Stimulated activated effector memory CD8-positive, alpha-beta T cell treated with anti-CD3 and anti-CD28 coated beads, Interleukin-12 subunit alpha, Interleukin-12 subunit beta, amount 100 ng/mL, for 72 hours (primary cell): ENCODE measurements at places on chromosomes 7 and 10.

- no peak for DNase-seq
These were observed 24.8 kb upstream of the SFMBT2 start for GRCh38 chr10:7435674-7436073.

GRCh38 chr7:136549756-136550155 lies 318.7 kb upstream of the CHRM2 start:
- DNase-seq = no peak

- DNase-seq = no peak
These were observed 24.2 kb downstream of the TRIL start for GRCh38 chr7:28933846-28934320.

GRCh38 chr10:104614245-104614831 lies 26.8 kb upstream of the SORCS3 start:
- DNase-seq = peak; percentile 66

- no peak for DNase-seq
These were observed 25.4 kb upstream of the MRC1 start for GRCh38 chr10:17783751-17784150.

- DNase-seq = no peak
These were observed 32.0 kb downstream of the FRA10AC1 start for GRCh38 chr10:93670372-93670771.

- DNase-seq = no peak
These were observed 47.6 kb upstream of the TMEM72 start for GRCh38 chr10:44863344-44864047.

DNA sequence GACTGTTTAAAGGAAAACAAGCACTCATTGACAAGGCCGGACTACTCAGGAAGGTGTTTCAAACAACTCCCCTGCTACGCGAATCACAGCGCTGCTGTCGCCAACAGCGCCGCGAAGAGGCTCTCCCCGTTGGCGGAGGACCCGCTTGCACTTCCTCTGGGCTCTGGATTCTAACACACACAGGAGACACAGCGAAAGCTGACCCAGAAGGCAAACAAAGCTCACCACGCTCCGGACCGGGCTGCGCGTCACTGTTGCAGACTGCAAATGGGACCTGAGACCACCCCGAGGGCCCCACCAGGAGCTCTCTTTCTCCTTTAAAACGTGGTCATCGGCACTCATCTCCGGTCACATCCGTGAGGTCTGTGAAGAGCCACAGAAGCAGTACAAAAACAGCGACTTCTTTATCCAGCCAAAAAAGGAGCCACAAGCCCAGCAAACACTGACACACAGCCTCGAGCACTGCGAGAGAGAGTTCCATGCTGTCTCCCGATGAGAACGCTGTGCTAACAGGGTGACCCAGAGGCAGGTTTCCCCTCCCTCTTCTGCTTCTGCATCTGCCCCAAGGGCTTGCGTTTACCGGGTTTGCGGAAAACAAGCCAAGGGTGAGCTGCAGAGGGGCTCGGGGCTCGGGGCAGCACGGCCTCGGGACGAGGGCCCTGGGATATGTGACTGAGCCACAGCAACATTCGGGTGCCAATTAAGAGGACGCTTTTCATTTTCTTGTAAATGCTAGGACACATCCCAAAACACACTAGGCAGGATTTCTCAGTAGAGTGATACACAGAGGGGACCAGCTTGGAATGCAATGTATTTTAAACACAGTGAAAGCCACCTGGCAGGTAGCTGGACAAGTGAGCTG lies 41.3 kb downstream of the AMZ1 start:
- DNase-seq = no peak

DNA sequence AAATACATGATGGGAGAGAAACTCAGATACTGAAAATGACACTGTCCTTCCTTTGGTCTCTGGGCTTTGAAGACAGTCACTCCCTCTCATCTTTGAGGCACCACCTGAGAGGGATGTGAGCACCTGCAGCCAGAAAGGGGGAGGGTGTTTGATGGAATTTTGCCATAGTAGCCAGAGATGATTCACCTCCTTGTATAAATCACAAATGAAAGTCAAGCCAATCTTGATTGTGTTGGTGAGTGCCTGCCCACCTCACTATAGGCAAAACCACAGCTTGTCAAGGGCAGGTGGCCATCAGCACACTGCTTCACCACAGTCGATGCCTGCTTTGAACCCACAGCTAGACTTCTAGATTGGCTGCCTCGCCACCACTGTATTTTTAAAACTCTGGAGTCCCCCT lies 48.2 kb downstream of the PON1 start:
- DNase-seq = no peak

- DNase-seq = peak; percentile 53
These were observed 69.3 kb downstream of the AP3M1 start for GRCh38 chr10:74081192-74081803.

DNA sequence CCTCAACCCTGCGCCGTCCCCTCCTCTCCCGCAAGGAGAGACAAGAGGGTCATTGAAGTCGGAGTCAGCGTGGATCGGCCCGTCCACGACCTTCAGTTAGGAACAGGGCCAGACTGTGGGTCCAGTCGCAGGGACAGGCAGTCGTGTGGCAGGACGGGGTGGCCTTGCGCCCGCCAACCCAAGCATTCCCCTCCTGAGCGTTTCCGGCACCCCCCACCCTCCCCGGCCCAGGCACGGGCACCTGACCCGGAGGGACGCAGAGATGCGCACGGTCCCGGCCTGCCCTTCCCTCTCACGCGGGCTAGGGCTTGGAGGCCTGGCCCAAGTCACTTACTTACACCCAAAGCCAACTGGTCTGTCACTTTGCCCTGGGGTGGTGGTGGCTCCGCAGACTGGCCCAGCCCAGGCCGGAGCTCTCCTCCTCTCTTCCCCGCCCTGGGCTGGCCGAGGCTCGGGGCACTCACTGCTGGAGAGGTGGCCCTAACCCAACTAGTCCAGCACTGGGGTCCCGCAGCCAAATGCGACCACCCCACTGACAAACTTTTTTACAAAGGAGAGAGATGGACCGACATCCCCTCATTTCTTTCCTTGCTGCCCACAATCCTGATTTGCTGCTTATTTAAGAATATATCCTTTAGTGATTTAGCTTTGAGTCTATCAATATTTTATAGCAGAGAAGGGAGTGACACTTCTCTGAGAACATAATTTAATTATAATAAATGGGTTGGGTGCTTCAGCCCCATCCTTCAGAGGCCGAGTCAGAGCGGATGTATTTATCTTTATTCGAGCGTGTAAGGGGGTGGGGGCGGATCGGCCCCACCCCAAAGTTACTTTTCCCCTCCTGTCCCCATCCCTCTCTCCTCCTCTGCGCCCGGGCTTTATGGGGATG lies 1.2 kb upstream of the UNCX start:
- DNase-seq = no peak

DNA sequence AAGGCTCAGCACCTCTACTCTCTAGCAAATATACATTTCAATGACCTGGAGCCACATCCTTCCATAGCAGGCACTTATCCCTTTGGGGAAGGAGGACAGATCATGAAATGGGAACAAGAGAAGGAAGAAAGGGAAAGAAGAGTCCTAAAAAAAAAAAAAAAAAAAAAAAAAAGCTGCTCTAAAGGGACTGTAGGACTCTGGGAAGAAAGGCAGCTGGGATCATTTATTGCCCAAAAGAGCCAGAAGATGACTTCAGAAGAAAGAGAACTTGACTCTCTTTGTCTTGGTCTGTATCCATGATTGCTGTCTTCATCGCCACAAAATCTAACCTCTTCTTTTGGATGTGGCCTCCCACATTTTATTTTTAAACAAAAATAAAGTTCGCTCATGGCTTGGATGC lies 203.6 kb upstream of the CELF2 start:
- DNase-seq = no peak

DNA sequence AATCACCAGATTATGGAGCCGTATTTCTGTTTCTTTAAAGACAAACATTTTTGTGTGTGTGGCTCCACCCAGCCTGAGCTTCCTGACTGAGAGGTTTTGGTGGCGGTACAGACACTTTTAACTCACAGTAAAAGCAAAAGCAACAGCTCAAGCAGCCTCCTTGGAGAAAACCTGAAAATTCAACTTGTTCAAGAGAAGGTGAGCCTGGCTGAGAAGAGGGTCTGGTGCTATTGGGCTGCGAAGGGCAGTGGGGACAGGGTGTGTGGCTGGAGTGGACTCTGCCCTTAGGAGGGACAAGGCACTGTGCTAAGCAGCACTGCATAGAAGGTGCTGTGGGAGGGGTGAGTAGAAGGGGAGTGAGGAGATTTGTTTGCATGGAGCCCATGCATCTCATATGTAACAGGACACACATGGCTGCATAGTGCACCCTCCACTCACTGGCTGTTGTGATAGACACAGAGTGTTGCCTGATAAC lies at the start of gene GIMAP7:
GIMAP7 (plus strand) TSS at position 125 of the 475 bp plus-strand sequence. CDS start 5,103 bp downstream, outside the sequence.
- DNase-seq = peak; percentile 79

GRCh38 chr10:59093461-59093860 lies 83.0 kb upstream of the PHYHIPL start:
- DNase-seq = no peak

- DNase-seq = no peak
These were observed 152.3 kb downstream of the SDK1 start for GRCh38 chr7:3453398-3453797.

DNA sequence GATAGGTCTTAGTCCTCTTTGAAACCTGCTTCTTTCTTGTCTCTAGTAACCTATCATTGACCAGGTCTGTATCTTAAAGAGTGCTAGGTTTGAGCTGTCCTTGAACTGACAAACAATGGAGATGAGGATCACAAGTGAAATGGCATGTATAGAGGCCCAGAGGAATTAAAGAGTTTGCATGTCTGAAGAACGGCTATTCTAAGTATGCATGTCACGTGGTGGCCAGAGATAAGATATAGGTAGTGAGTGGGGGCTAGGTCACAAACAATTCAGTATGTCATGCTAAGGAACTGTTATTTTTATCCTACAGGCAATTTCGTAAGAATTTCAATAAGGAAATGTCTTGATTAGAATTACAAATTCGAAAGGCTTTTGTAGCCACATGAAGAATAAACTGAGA lies 95.3 kb downstream of the SUGCT start:
- DNase-seq = no peak

GRCh38 chr7:70298780-70299471 lies 700.7 kb downstream of the AUTS2 start:
- DNase-seq = no peak

DNA sequence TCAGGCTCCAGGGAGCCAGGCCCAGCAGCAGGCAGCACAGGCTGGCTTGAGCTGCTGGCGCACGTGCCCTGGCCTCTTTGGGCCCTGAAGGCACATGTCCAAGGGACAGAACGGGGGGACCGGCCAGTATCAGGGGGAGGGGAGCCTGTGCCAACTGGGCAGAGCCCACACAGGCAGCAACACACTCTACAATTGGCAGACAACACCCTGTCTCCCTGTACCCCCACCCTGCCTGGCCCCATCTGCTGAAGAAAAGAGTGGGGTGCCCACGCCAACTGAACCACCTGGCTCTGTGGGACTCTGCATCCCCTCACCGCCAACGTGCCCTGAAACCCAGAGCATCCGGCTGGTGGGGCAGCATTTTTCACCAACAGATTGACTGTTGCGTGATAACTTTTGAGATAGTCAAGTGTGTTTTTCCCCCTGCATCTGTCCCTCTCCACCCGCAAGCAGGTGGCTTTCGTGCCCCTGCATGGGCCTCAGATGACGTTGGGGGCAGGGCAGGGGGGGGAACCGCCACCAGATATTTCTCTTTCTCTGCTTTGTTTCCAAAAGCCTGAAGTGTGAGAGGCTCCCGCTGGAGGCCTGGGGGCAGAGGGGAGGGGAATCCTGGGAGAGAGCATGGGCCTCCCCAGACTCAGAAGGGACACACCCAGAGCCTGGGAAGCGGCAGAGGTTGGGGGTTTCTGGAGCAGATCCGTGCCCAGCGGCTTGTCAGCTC lies 21.8 kb downstream of the SLIT1 start:
- no peak for DNase-seq

DNA sequence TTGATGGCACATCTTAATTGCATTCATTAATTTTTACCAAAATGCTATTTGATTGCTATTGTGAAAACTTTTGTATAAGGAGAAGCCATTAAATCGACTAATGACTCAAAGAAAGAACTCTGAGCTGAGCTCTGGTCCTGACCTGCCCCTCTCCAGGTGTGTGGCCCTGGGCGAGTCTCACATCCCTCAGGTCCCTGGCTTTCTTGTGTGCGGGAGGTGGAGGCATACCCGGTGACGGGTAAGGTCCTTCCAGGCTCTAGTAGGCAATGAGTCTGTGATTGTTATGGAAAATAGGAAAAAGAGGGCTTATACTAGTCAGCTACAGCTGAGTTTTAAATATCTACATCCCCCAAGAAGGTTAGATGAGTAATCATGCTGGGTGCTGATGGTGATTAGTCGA lies 248.1 kb downstream of the GATA3 start:
- no peak for DNase-seq

- no peak for DNase-seq
These were observed 284.6 kb downstream of the KLF6 start for GRCh38 chr10:3500408-3500856.
